Smooth muscle cell of the brain vasculature (primary cell): ENCODE measurements at places on chromosomes 1 and 21.

GRCh38 chr1:110068646-110069403 lies 1.6 kb downstream of the ALX3 start:
- DNase-seq: no peak

- no peak for DNase-seq
Observed at GRCh38 chr1:172239901-172240300, 180.6 kb upstream of the C1orf105 start.

DNA sequence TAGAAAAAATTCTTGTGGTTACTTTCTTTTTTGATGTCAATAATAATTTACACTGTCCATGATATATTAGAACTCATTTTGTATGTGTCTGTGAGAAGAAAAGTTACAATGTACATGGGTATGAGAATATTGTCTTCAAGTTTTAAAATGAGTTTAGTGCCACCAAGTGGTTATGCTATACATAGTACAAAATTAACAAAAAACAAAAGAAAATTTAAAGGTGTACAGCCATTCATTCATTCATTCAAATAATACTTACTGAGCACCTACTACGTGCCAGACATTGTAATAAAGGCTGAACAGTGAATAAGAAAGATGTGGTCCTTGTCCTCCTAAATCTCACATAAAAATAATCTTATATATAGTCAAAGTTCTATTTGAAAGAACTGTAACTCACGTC lies 27.7 kb downstream of the UCHL5 start:
- DNase-seq: no peak

DNA sequence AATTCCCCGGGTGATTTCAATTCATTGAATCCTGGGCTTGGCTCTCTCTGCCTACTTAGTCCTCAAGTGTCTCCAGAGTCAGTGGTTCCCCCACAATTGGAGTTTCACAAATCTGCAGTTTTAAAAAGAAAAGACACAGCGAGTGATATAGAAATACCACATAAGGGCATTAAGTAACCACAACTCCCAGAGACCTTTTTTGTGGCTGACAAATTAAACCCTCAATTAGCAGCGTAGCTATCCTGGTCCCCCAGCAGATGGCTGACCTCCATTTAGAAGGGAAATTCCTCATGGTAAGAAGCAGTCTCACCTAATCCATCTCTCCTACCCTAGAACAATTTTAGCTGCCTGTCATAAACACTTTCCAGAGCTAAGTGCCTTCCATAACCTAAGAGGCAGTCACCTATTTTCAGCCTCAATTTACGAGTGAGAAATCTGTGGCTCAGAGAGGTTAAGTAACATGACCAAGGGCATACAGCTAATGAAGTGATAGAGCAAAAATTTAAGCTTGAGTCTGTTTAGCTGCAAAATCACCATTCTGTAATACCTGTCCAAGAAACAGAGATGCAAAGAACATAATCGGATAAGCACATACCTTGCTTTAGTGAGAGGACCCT lies 56.0 kb upstream of the NBPF3 start:
- DNase-seq: no peak

GRCh38 chr1:199109160-199109559 lies 470.3 kb downstream of the PTPRC start:
- DNase-seq: no peak

GRCh38 chr1:206556750-206557635 lies 49.7 kb downstream of the RASSF5 start:
- no peak for DNase-seq
